HT-29 (cell line): ENCODE measurements at places on chromosomes 13 and 19.

DNA sequence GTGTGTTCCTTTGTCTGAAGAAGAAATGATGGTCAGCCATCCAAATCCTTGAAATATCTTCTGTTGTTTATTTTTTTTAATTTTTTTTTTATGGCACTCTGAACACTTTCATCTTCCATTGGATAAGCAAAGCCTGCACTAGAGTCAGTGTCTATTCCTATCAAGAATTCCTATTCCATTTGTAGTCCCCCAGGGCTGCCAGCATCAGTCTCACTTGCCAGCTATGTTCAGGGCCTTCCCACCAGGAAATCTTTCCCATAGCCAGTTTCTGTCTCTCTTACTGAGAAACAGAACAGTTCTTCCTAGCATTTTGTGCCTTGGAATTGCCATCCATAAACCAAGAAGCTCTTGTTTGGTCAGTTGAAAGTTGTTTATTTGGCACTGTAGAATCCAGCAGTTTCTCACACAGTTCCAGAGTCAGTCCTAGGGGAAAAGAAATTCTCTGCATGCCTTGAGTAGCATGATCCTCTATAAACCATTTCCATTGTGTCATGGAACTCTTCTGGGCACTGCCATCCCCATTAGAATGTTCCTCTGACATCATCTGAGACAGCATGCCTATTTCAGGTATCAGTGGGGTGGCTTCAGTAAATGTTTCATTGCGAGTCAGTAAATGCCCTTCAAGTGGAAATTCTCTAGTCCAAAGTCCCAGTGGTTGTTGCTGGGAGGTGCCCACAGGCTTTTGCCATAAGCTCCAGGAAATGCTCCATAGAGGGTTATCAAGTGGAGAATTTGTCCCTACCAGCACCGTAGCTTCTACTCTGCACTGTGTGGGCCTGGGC is 18.7 kb upstream of the SPRYD7 start:
- DNase-seq, result peak; percentile 30

- DNase-seq, result peak; percentile 6
Observed at GRCh38 chr19:5170329-5170745, 170.3 kb downstream of the PTPRS start.

- no peak for DNase-seq
Observed at GRCh38 chr13:77372275-77372674, 45.4 kb upstream of the MYCBP2 start.

GRCh38 chr19:48190288-48190884 is 19.9 kb downstream of the ZSWIM9 start:
- peak; percentile 46 for DNase-seq

DNA sequence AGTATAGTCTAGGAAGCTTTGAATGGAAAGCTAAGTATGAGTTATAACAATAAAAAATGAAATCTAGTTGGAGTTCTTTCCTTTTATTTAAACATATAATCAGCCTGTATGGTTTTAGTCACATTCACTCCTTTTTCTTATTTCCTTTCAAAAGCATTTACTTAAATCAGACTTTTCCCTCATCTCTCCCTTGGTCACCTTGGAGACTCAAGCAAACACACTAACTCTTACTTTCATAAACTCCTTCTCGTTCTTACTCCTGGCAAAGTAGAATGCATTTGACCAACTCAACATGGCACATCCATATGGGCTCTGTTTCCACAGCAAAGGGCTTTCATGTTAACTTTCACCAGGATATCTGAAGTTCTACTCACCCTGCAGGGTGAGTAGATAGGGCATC is 400.0 kb downstream of the LMO7 start:
- no peak for DNase-seq

DNA sequence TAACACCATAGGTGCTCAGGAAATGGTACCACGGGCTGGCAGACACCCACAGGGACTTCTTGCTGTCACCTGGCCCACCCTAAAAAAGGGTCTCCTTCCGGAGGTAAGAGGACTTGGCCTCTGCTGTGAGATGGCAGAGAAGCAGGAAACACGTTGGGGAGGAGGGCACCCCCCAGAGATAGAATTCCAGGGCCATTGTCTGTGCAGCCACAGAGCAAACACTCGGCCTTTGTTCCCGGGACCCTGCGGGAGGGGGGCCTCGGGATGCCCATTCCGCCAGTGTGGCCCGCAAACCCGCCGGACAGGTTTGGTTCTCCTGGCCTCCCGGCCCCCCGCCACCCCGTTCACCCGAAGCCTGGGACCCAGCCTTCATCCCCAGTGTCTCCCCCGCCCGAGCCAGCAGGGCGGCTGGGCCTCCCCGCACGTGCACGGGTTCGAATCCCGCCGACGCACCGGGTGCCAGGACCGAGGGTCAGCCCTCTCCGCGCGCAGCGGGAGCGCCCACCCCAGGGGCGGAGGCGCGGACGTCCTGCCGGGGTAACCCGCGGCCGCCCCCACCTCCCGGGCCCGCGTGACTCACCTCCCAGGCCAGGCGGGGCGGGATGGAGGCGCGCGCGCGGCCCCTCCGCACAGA is 714 bp downstream of the PLPP2 start:
- DNase-seq, result peak; percentile 88

GRCh38 chr13:41500511-41500910 is 43.2 kb downstream of the RGCC start:
- no peak for DNase-seq

DNA sequence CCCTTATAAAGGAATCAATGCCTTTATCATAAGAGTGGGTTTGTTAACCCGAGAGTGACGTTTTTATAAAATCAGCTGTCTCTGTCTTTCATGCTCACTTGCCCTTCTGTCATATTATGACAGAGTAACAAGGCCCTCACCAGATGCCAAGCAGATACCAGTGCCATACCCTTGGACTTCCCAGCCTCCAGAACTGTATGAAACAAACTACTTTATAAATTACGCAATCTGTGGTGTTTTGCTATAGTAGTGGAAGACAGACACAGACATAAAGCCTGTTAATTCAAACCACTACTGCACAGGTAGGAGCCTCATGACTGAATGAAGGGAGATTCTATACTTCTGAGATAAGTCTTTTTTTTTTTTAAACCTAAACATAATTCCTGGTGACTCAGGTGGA is 4.6 kb downstream of the VN1R1 start:
- no peak for DNase-seq

GRCh38 chr19:43438291-43439031 is 23.8 kb downstream of the TEX101 start:
- DNase-seq, result peak; percentile 68

DNA sequence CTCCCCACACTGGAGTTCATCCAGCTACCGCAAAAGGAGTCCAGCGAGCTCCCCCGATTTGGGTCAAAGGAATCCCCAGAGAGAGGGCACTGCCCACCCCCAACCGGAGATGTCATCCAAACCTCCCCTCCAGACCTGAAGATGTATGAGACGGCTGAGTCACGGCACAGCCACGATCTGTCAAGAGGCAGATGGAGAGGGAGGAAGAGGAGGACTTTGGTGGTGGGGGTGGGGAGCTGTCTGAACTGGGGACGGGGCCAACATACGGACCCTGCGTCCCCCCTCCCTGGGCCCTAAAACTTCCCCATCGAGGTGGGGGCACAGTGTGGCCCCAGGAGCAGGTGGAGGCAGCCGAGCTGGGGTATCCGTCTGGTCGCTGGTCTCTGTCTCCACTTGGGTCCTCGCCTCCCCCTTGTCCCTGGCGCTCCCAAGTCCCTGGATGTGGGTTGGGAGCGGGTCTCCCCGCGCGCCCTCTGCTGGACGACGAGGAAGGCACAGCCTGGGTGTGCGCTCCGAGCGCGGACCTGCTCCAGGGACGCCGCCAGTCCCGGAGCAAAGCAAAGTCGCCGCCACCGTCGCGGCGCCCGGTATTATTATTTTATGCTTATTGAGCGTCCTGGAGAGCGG is 3.8 kb downstream of the PDE4A start:
- DNase-seq, result peak; percentile 75

GRCh38 chr13:48234566-48235340 is 1.7 kb downstream of the ITM2B start:
- peak; percentile 23 for DNase-seq

- DNase-seq, result no peak
Observed at GRCh38 chr13:67158903-67159302, 71.2 kb downstream of the PCDH9 start.

GRCh38 chr13:82878536-82878935 is 1003.7 kb downstream of the SLITRK1 start:
- peak; percentile 31 for DNase-seq

- peak; percentile 77 for DNase-seq
Observed at GRCh38 chr13:23960566-23961156, 63.4 kb upstream of the C1QTNF9B start.

GRCh38 chr13:90068658-90069057 is 1278.8 kb upstream of the MIR17HG start:
- DNase-seq, result no peak

- no peak for DNase-seq
Observed at GRCh38 chr19:44703336-44704078, 4.6 kb downstream of the CEACAM16 start.

DNA sequence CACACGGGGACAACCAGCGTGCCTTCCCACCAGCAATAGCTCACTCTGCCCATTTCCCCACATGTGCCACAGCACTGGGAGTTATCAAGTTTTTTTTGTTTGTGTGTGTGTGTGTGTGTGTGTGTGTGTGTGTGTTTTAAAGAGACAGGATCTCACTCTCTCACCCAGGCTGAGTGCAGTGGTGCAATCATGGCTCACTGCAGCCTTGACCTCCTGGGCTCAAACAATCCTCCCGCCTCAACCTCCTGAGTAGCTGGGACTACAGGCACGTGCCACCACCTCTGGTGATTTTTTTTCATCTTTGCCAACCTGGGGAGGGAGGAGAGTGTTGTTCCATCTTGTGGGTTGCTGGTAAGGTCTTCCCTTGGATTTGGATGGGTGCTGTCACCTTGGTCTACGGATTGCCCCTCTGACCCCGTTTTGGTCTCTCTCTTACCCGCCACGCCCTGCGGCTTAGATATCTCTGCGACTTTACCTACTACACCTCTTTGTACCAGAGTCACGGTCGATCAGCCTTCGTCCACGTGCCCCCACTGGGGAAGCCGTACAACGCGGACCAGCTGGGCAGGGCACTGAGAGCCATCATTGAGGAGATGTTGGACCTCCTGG is 22.6 kb downstream of the PGPEP1 start:
- no peak for DNase-seq

GRCh38 chr19:4495471-4495870 is 22.8 kb downstream of the PLIN4 start:
- peak; percentile 57 for DNase-seq

DNA sequence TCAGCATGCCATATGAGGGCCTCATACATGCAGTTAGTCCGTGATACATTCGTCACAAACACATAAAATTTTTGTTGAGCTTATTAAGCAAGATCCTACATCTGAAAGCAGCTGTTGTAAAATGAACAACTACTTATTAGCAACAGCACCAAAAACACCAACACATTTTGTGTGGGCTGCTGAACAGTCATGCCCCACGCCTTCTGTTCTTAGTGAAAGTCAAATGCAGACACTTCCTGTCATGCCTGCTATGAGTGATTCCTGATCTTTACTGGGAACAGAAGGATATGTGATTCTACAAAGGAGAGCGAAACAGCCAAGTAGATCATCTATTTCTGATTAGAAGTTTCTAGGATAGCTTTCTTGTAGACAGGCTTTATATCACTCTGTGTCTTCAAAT is 4.2 kb upstream of the B3GLCT start:
- no peak for DNase-seq

- peak; percentile 94 for DNase-seq
Observed at GRCh38 chr13:24671386-24672113, 8.7 kb upstream of the ATP12A start.

DNA sequence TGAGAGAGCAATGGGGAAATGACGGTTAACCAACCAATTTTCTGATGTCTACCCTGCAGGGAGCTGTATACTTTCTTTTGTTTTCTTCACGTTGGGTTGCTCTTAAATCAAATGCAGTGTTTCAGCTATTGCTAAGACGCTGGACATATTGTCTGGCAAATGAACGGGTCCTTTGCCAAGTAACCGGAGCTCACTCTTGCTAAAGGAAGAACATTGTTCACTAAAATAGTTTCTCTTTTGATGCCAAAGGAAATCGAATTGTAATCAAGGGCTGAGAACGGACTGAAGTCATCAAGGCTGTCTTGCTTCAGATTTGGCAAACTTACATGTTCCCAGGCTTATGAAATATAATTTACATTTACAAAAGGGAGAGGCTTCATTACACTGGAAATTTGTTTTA is 142.3 kb upstream of the ARGLU1 start:
- no peak for DNase-seq

- no peak for DNase-seq
Observed at GRCh38 chr13:79966493-79966895, 374.4 kb downstream of the SPRY2 start.

DNA sequence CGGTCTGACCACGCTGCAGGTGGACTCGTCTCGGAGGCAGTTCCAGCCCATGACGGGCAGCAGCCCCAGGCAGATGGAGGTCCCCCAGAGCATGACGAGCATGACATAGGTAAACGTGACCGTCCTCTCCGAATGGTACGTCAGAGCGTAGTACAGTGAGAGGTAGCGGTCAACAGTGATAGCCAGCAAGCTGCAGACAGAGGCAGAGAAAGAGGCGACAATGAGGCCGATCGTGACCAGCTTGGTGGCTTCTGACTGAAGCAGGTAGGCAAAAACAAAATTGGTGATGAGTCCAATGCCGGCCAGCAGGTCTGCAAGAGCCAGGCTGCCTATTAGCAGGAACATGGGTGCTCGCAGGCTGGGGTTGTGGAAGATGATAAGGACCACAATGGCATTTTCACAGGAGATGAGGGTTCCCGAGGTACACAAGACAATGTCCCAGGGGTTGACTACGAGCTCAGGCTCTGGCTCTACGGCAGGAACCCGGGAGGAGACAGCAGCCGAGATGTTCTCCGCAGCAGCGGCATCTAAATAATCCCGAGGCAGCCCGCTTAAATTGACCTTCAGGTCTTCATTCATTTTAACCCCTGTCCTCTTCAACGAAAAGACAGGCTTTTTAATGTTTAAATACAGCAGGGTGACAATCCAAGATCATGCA is 1.2 kb downstream of the GPR12 start:
- no peak for DNase-seq

DNA sequence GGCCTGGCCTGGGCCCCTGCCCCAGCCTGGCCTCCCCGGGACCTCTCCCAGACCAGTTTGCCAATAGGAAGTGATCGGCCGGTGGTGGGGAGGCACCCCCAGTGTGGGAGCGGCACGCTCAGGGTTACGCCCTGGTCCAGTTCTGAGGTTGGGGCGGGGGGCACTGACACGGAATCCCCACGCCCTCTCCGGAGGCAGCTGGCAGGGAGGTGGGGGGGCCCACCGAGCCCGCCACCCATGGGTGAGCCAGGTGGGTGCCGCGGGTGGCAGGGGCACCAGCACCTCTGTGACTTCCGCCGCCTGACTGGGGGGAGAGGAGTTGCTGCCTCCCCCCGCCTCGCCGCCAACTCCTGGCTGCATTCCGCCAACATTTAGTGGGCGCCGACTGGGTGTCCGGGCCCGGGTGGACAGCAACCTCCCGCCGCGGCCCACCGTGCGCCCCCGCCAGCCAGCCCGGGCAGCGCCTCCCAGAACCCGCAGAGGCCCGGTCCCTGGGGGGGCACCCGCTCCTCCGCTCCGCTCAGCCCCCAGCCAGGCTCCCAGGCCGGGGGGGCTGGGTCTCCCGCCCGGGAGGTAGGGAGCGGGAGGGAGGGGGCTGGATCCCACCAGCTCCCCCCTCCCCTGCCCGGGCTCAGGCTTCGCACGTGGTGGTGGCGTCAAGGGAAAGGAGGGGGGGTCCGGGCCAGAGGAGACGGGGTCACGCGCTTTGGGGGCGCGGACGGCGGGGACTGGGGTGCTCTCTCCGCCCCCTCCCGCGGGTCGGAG is 2.0 kb downstream of the ZBTB7A start:
- DNase-seq, result no peak
